ENCODE measurements at places on chromosomes 4 and X.

GRCh38 chr4:53694666-53695065 lies 103.4 kb upstream of the LNX1 start:
- no peak for DNase-seq

- no peak for DNase-seq
Measured at GRCh38 chr4:182922501-182923284, 5.5 kb upstream of the DCTD start.

GRCh38 chrX:29530501-29530900 lies 684.9 kb upstream of the MAGEB2 start:
- no peak for DNase-seq

DNA sequence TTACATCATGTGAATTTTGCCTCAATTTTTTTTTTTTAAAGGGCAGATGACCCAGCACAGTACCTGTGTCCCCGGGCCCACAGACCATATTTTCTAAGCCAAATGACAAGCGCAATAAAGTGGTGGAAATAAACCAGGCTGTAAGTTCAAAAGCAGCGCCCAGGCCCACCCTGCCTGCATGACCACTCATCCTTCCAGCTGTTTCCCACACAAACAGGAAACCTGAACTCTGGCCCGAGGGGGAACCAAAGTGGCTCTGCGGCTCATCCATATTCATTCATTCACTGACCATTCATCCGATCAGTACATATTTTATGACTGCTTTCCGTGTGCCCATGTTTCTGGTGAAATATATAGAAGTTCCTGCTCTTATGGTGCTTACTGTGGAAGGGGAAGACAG lies 33.7 kb upstream of the CRMP1 start:
- DNase-seq = no peak

- no peak for DNase-seq
Measured at GRCh38 chr4:39256436-39256835, 74.1 kb downstream of the WDR19 start.

GRCh38 chrX:85994797-85995196 lies 52.6 kb downstream of the CHM start:
- no peak for DNase-seq

DNA sequence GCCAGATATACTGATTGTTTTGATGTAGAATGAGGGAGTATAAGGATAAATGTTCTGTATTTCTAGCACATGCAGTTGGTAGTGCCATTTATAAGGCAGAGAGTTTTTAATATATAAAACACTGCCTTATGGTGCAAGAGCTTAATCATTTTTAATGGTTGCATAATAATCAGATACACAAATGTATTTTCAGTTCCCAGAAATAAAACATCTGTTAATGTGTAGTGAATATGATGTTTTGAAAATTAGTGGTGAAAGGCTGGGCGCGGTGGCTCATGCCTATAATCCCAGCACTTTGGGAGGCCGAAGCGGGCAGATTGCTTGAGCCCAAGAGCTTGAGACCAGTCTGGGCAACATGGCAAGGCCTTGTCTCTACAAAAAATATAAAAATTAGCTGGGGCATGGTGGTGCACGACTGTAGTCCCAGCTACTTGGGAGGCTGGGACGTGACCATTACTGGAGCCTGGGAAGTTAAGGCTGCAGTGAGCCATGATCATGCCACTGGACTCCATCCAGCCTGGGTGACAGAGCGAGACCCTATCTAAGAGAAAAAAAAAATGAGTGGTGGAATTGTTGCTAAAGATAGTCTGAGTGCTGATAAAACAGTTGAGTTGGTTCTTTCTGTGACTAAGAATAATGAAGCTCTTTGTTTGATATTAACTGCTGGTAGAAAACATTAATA lies 29.3 kb downstream of the CLCN3 start:
- no peak for DNase-seq

DNA sequence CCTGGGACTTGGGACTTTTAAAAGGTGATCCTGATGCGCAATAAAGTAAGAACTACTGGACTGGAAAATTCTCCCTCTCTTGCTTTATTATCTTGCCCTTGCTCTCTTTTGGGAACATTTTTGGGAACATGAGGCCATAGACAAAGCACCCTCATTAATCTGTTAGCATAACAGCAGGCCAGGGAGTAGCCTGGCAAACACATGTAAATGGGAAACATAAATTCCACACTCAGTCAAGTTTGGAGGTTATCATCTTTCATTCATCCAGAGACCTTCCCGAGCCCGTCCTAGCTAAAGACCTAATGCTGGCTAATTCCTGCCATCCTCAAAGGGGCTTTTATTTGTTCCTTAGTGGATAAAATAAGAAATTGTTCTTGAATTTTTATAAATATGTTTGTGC lies 162.8 kb upstream of the ARX start:
- DNase-seq = no peak

GRCh38 chr4:138910914-138911336 lies 104.7 kb upstream of the NOCT start:
- no peak for DNase-seq

GRCh38 chr4:78661921-78662521 lies 110.5 kb downstream of the ANXA3 start:
- no peak for DNase-seq

GRCh38 chr4:6956087-6956433 lies 46.4 kb downstream of the TBC1D14 start:
- DNase-seq = no peak

- no peak for DNase-seq
Measured at GRCh38 chr4:145781351-145781750, 101.4 kb downstream of the C4orf51 start.

GRCh38 chrX:149433051-149433450 lies 72.1 kb downstream of the IDS start:
- no peak for DNase-seq

- no peak for DNase-seq
Measured at GRCh38 chr4:179328627-179329026, 1886.4 kb upstream of the AGA start.

Measured in stimulated activated CD4-positive, alpha-beta T cell treated with anti-CD3 and anti-CD28 coated beads, Interleukin-2, amount 100 ng/mL, for 48 hours (primary cell).